ENCODE measurements at places on chromosomes 12 and 14. TPM values are rescaled to one million over a fixed set of nuclear protein-coding genes. Genes with fewer than 3 reads are reported as not detected.

Gene CFL2
- 9.9 TPM for total RNA-seq

Gene TESPA1
- total RNA-seq, result 95.9 TPM

DNA sequence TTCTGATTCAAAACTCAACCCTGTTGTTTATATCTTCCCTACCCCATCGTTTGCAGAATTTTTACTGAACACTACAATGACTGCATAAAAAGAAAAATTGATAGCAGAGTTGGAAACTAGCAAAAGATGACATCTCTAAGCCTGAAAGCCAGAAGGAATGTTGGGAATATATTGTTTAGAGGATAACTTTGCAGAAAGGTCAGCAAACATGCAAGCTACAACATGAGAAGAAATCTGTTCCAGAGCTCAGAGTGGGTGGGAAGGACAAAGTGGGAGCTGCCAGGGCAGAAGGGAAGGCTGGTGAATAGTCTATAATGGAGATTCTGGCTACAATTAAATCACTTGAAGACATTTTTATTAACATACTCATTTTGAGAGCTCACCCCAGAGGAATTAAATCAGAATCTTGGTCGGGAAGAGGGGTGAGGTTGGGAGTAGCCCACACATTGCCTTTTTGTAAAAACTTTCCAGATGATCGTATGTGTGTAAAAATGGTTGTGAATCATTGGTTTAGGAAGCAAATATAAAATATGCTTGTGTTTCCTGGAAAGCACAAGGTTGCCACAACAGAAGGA lies 574.8 kb downstream of the FLRT2 start:
- no peak for DNase-seq

DNA sequence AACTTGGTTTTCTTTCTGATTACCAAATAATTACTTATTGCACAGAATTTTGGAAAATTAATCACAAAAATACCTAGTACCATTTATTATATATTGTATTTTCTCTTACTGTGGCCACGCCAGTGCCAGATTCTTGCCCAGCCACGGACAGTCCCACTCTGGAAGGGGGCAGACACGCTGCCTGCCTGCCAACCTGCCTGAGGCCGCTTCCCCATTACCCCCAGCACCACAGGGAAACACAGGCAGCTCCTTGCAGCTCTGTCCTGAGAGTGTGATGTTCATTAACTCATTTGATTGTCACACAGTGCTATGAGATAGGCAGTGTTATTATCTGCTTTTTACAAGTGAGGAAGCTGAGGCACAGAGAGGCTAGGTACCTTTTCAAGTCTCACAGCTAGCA lies 46.8 kb downstream of the CACNA1C start:
- no peak for DNase-seq

DNA sequence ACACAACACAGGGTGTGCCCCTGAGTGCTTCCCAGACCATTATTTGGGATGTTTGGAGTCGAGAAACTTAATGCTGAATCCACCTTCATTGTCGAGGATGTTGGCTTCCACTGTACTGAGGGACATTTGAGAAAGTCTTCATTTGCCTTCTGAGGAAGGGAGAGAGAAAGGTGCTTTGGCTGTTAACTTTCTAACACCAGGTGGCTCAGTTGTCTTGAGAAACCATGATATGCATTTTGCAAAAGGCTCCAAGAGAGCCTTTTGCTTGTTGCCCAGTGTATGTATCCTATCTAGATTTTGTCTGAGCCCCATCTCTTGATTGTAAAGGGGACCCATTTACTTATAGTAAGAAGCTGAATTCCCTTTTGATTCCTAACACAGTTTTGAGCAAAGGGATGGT lies 28.6 kb upstream of the NRXN3 start:
- no peak for DNase-seq

- no peak for DNase-seq
These were observed 520.7 kb downstream of the SOX5 start for GRCh38 chr12:23428758-23429157.

- DNase-seq, result no peak
These were observed 42.3 kb downstream of the CHGA start for GRCh38 chr14:92965281-92965680.
